Lung microvascular endothelial cell (primary cell): ENCODE measurements at places on chromosomes 1 and 21. TPM values are rescaled to one million over a fixed set of nuclear protein-coding genes. Genes with fewer than 3 reads are reported as not detected.

Gene FCGR3B
- total RNA-seq: not detected in 2 replicates

Gene CD160
- total RNA-seq: not detected in 2 replicates

Gene CHI3L1
- not detected in 2 replicates for total RNA-seq

Gene KCNJ15
- 0.22 and 0.99 TPM in 2 replicates for total RNA-seq

Gene C1orf94
- not detected in 2 replicates for total RNA-seq

Gene TAF1A
- 2.0 and 2.4 TPM in 2 replicates for total RNA-seq

Gene MMP23B
- 0.44 and 1.2 TPM in 2 replicates for total RNA-seq

Gene IRF2BP2
- total RNA-seq: 66.3 and 70.2 TPM in 2 replicates

Gene DCDC2B
- not detected in 2 replicates for total RNA-seq

Gene LCE3D
- not detected in 2 replicates for total RNA-seq

Gene DEDD
- 23.1 and 31.9 TPM in 2 replicates for total RNA-seq
